ENCODE measurements at places on chromosomes 12 and 14.

GRCh38 chr14:65637780-65638179 is 225.2 kb downstream of the FUT8 start:
- peak; percentile 40 for DNase-seq

GRCh38 chr14:21084998-21085853 is 13.2 kb downstream of the ZNF219 start:
- no peak for DNase-seq

- no peak for DNase-seq
Measured at GRCh38 chr12:29893002-29893401, 109.3 kb upstream of the TMTC1 start.

DNA sequence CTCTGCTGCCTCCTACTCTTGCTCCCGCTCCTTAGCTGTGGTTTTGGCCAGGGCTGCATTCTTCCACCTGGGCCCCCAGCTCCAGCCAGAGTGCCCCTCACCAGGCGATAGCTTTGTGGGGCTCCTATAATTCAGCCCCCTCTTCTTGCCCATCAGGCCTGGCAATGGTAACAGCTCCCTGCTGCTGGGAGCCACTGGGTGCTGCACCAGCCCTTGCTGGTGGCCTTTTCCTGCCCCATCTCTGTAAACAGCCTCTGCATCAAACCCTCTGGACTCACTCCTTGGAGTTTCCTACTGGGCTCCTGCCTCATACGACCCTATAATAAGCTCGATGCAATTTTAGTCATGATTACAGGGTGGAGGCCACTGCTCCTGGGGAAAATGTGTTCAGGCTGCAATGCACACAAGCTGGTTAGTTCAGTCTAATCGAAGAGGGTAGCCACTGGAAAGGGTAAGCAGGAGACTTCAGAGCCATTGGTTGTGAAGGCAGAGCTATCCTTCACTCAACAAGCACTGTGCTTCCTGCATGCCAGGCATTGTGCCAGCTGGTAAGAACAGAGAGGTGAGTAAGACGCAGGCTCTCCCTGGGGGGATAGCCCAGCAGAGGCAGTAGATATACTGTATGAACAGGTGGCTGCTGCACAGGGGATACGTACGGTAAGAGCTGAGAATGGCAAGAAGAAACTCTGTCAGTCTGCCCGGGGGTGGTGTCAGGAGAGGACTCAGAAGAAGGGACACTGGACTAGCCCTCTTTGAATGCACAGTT is 24.7 kb downstream of the CLMN start:
- DNase-seq = no peak

DNA sequence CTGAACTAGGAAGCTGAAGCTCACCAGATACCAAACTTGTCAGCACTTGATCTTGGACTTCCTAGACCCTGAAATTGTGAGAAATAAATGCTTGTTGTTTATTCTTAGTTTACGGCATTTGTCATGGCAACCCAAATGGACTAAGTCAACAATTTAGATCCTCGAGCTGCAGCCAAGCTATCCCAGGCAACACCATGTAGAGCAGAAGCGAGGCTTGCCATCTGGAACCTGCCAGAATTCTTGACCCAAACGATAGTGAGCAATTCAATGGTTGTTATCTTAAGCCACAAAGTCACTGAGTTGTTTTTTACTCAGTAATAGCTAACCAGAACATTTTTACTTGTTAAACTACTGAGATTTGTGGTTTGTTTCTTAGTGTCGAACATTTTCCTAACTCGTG is 458.5 kb upstream of the FLRT2 start:
- DNase-seq = no peak

GRCh38 chr14:69795691-69796090 is 1.4 kb downstream of the SLC10A1 start:
- no peak for DNase-seq

DNA sequence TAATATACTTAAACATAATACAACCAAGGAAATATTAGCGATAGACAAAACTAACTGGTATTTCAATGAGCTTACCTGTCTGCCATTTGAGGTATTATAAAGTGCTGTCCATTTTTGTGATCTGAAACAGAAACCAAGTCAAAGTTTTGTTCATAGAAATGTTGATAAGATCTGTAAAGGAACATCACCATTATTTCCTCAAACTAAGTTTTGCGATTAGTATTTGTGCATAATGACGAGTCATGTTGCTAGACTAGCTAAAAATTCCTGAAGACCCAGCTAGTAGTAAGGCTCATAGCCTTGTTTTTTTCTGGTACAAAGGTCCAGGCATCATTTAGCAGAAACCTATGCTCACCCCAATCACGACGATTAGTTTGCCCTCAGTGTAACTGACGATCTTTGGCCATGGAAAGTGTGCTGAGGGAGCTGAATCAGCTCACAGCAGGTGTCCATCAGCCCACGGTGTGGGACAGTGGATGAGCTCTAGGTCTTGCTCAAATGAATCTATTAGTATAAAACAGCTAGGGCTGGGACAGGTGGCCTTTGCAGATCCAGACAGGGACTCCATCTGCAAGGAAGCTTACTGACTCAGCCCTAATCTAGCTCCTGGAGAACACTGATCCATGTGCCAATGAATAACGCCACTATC is 28.7 kb downstream of the GIT2 start:
- no peak for DNase-seq

DNA sequence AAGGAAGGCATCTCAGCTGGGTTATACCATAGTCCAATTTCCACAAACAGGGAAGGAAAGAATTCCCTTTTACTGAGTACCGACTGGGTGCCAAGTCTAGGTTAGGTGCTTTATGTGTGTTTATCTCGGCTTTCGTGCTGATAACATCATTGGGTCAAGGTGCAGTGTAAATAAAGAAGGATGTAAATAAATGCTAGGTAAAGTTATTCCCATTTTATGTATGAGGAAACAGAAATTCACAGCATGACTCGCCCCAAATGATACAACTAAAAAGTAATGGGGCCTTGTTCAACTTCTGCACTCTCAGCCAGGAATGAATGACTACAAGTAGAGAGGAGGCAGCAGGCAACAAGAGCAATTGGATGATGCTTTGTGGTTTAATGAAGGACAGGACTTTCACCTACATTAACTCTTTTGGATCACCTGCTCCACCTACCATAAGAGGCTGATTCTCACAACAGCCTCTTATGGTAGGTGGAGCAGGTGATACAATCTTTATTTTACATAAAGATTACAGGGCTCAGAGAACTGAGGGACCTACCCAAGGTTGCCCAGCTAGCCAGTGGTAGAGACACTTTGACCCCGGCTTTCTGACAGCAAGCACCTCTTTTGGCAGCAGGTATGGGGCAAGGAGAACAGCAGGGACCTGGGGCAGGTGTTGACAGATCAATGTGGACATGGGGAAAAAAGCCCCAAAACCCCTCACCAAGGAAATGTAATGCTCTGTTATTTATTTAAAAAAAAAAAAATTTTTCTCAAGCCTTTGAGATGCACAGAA is 213.4 kb upstream of the NUDT4 start:
- no peak for DNase-seq

DNA sequence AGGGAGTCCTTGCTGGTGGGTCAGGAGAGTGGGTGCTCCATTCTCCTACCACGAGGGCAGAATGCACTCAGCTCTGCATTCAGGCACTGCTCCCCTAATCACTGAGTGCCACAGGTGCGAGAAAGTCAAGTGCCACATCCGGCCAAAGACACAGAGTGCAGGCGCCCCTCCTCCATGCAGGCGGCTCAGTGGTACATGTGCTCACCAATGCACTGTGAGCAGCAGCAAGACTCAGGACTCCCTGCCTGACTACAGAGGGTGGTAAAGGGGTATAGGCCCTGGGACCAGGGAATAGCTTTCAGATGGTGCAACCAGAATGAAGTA is 32.9 kb downstream of the ZFYVE21 start:
- DNase-seq = peak; percentile 31

GRCh38 chr12:42372154-42372791 is 46.3 kb downstream of the PPHLN1 start:
- no peak for DNase-seq

DNA sequence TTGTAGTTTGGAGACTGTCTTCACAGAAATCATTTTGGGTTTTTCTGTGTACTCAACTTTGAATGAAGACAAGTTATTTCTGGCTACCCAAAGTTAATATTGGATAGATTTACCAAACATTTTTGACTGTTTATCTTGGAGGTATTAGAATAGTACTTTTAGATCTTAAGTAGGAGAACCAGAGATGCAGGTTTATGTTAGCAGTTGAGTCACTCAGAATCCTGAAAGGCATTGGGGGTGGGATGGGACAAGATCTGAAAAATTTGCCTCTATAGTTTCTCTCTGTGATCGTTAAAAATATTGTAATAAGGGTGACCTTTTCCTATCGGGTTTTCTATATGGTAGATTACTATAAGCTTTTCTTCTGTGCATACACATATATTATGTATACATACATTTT is 112.3 kb downstream of the TTC6 start:
- no peak for DNase-seq

DNA sequence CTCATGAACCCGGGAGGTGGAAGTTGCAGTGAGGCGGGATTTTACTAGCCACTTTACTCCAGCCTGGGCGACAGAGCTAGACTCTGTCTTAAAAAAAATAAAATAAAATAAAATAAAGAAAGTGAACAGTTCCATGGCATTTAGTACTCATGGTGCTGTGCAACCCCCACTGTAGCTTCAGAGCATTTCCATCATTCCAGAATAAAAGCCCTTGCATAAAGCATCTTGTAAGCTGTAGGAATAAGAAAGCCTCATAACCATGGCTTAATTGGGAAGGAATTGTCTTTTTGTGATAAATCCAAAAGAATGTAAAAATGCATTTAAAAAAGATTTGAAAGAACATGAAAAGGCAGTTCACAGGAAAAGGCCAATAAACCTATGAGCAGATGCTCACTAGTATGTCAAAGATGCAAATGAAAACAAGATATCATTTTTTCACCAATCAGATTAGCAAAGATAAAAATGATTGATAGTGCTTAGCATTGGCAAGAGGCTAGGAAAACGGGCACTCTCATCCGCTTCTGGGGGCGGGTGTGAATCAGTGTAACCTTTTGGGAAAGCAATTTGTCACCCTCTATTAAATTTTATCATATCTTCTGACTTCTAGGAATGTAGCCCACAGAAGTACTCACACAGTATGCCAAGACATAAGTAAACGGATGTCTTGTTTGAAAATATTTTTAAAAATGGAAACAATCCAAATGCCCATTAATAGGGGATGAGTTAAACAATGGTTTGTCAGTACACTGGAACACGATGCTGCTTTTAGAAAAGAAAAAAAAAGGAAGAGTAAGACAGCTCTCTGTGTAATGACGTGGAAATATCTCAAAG is 46.6 kb downstream of the CFAP251 start:
- DNase-seq = no peak

Data from activated gamma-delta T cell treated with anti-CD3 and anti-CD28 coated beads, Interleukin-2, amount 50 U/mL, for 16 hours (primary cell).